ENCODE measurements at places on chromosomes 1 and 21. TPM values are rescaled to one million over a fixed set of nuclear protein-coding genes. Genes with fewer than 3 reads are reported as not detected.

DNA sequence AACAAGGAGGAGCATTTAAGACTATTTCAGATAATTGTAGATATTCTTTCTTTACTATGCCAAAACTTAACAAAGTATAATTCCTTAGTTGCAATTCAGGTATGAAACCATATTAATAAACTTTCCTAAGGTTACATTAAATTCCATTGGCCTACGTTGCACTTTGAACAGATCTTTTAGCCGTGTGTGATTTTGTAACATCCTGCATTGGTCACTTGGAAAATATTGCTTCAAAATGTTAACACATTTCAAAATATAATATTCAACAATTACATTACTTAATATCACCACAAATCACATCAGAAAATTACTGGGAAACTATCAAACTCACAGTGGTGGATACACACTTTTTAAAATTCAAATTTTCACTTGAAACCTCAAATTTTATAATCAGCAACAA lies 20.2 kb downstream of the ETS2 start:
- H3K4me3 ChIP-seq: no peak overlapping the region
- peaks cover 49% of the 10 kb centered on the region for H3K4me1 ChIP-seq
- H3K36me3 ChIP-seq: peaks cover 32% of the 10 kb centered on the region
- DNase-seq: no peak

GRCh38 chr1:228315484-228315944 lies 91.1 kb downstream of the TRIM11 start:
- peaks cover 13% of the 10 kb centered on the region for H3K36me3 ChIP-seq
- no peaks in the 10 kb centered on the region for H3K4me1 ChIP-seq
- H3K4me3 ChIP-seq: no peak overlapping the region
- H3K27ac ChIP-seq: no peak overlapping the region
- H3K27me3 ChIP-seq: no peaks in the 10 kb centered on the region
- no peak for DNase-seq

- DNase-seq: no peak
- H3K4me3 ChIP-seq: no peak overlapping the region
- no peaks in the 10 kb centered on the region for H3K27me3 ChIP-seq
- H3K27ac ChIP-seq: no peak overlapping the region
- no peaks in the 10 kb centered on the region for H3K4me1 ChIP-seq
Measured at GRCh38 chr1:112888630-112889029, 67.4 kb downstream of the SLC16A1 start.

- no peak overlapping the region for H3K4me3 ChIP-seq
- no peak overlapping the region for H3K27ac ChIP-seq
- H3K4me1 ChIP-seq: no peaks in the 10 kb centered on the region
- no peaks in the 10 kb centered on the region for H3K36me3 ChIP-seq
Measured at GRCh38 chr1:29628190-29628589, 391.9 kb downstream of the PTPRU start.

- no peaks in the 10 kb centered on the region for H3K27me3 ChIP-seq
- H3K4me1 ChIP-seq: no peaks in the 10 kb centered on the region
- H3K27ac ChIP-seq: no peak overlapping the region
- H3K36me3 ChIP-seq: peaks cover 2% of the 10 kb centered on the region
- peak; percentile 21 for DNase-seq
- H3K4me3 ChIP-seq: no peak overlapping the region
Measured at GRCh38 chr1:235313931-235314678, 13.9 kb downstream of the ARID4B start.

GRCh38 chr1:43841321-43842174 lies 92.1 kb upstream of the ARTN start:
- H3K27ac ChIP-seq: no peak overlapping the region
- peaks cover 2% of the 10 kb centered on the region for H3K36me3 ChIP-seq
- no peak for DNase-seq

- peak; percentile 57 for DNase-seq
- H3K4me3 ChIP-seq: no peak overlapping the region
Measured at GRCh38 chr21:41348434-41348833, 13.4 kb upstream of the MX2 start.

DNA sequence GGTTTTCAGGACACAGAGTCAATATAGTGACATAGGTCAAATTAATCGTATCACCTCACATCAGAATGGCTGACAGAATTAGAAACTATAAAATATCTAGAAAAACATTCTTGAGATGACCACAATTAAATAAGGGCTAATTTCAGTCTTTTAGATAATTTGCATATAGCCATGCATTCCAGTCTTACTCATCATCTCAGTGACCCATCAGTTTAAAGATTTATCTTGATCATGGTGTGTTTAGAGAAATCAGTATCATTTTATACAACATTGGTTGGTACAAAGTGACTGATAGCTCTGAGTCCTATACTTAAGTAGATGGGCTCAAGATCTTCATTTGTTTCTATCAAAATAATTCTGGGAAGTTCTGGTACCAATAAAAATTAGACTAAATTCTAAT lies 262.3 kb upstream of the SNX7 start:
- no peak overlapping the region for H3K4me3 ChIP-seq
- no peak overlapping the region for H3K27ac ChIP-seq
- H3K36me3 ChIP-seq: no peaks in the 10 kb centered on the region
- no peak for DNase-seq
- H3K4me1 ChIP-seq: no peaks in the 10 kb centered on the region
- H3K27me3 ChIP-seq: no peaks in the 10 kb centered on the region

DNA sequence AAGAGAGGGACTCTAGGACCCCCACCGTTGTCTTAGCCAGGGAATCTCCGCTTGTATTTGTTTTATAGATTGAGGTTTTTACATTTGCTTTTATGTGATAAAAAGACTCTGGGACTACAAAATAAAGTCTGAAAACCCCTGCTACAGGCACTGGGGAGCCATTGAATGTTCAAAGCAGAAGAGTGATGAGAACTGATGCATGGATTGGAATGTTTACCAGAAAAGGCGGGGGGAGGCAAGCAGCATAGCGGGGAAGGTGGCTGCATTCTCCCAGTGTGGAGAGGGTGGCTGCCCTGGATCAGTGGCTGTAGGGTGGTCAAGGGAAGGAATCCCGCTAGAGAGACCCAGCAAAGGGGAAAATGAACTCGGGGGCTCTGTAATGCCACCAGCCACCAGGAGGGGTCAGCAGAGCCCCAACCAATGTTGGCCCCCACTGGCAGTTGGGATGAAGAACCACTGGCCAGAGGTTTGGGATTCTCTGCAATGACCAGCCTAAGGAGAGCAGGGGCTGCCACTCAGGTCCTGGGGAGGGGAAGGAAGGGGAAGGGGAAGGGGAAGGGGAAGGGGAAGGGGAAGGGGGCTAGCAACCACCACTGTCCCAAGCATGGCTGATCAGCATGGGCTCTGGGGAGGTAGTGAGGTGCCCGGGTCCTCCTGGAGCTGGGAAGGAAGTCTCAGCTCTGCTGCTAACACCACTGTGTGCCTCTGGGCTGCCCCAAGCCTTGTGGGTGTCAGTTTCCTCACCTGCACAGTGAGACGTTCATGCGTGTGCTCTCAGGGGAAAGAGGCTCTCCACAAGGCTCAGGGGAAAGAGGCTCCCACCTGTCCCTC lies 19.2 kb upstream of the PEF1 start:
- no peak overlapping the region for H3K4me3 ChIP-seq
- peak; percentile 76 for DNase-seq
- no peak overlapping the region for H3K27ac ChIP-seq
- H3K27me3 ChIP-seq: no peaks in the 10 kb centered on the region
- no peaks in the 10 kb centered on the region for H3K4me1 ChIP-seq

DNA sequence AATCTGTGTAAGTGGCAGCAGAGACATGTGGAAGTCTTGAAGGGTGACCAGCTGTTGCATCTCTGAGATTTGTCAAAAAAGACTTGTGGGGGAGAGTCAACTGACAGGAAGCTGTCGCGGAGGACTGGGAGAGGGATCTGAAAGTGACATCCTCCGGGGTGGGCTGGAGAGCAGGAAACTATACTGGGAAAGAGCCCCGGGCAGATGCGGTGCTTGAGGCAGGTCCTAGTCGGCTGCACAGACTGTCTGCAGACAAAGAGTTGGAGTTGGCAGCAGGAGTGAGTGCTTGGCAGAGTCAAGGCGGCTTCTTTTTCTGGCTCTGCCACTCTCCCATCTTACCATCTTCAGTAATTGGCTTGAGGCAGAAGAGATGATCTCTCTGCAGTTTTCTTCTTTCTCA lies 294.0 kb upstream of the C1orf87 start:
- no peak overlapping the region for H3K4me3 ChIP-seq
- H3K4me1 ChIP-seq: no peaks in the 10 kb centered on the region
- H3K27me3 ChIP-seq: no peaks in the 10 kb centered on the region
- no peak overlapping the region for H3K27ac ChIP-seq
- no peaks in the 10 kb centered on the region for H3K36me3 ChIP-seq

GRCh38 chr1:20604678-20605077 lies 15.8 kb downstream of the CDA start:
- H3K4me3 ChIP-seq: no peak overlapping the region
- H3K36me3 ChIP-seq: no peaks in the 10 kb centered on the region
- no peak overlapping the region for H3K27ac ChIP-seq
- peaks cover 2% of the 10 kb centered on the region for H3K27me3 ChIP-seq
- no peak for DNase-seq
- H3K4me1 ChIP-seq: peaks cover 5% of the 10 kb centered on the region

- H3K27me3 ChIP-seq: no peaks in the 10 kb centered on the region
- H3K4me3 ChIP-seq: no peak overlapping the region
- no peaks in the 10 kb centered on the region for H3K4me1 ChIP-seq
- H3K36me3 ChIP-seq: no peaks in the 10 kb centered on the region
- DNase-seq: no peak
Measured at GRCh38 chr1:218811497-218811896, 362.2 kb upstream of the LYPLAL1 start.

KLHL21 gene
- 16.0 TPM for total RNA-seq

IGSF8 gene
- total RNA-seq: 23.5 TPM

ASCL5 gene
- 0.25 TPM for total RNA-seq

CBR3 gene
- 0.23 TPM for total RNA-seq

CRYAA gene
- not detected for total RNA-seq

KCNN3 gene
- 4.9 TPM for total RNA-seq

CASQ2 gene
- 3.4 TPM for total RNA-seq

All from lung (tissue), 17 donors.